Activated naive CD4-positive, alpha-beta T cell (primary cell): ENCODE measurements at places on chromosomes 12 and 14.

GRCh38 chr12:15323480-15323879 lies 1.2 kb downstream of the PTPRO start:
- DNase-seq: no peak

- no peak for DNase-seq
Observed at GRCh38 chr12:117165342-117165741, 24.9 kb downstream of the FBXO21 start.

DNA sequence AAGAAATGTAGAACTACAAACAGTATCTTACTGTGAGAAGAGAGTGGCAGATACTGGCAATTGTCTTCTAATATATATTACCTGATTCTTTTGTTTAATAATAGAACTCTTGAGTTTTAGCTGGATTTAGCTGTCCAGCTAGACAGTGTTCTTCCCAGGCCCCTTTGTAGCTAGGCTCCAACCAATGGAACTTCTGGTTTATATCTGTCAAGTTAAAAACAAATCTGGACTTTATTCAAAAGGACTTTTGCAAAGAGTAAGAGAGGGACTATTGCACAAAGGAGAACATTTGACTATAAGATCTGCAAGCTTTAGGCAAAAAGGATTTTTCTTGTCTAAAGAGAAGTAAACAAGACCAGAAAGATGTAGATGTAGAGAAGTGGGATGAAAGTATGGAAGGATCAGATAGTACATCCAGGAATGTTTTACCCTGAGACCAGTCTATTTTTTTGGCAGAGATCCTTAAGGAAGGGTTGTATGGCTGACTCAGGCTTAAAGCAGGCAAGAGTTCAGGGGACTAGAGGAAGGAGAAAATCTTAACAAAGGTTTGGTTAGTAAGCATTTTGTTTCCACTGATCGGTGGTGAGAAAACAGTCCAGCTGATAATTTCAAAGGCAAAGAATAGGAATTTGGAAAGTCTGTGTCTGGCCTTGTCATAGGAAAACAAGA lies 111.1 kb upstream of the PLEKHA5 start:
- DNase-seq: no peak

- DNase-seq: no peak
Observed at GRCh38 chr12:42617622-42618021, 28.1 kb upstream of the PRICKLE1 start.

DNA sequence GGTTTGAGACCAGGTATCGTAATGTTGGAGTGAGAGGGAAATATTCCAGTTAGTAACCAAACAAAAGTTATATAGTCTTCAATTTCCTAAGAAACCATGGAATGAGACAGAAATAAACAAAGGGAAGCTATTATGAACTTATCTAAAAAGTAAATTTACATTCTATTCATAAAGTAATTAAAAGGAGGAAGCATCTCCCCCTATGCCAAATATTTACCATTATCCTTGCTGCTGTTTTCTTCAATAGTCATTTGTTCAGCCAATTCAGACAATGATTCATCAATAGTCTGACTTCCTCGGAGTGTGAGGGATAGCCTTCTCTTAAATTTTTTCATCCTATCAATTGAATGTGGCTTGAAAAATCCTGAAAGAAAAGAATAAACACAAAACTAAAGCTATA lies 65.7 kb downstream of the CDK17 start:
- no peak for DNase-seq

DNA sequence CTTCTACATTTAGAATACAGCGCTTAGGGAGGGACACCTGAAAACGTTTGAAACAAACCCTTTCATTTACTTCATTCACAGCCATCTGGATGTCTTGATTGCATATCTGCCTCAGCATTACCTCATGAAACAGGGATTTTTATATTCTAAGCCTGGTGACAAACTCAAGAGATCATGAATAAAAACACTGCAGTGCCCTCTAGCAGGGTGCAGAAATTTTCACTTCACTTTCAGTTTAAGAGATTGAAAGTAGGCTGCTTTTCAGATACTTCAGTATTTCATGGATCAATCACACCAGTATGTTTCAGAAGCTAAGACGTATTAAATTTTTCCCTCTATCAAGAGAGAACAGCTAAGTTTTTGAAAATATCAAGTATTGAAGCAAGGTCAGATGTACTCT lies 467.8 kb downstream of the MDGA2 start:
- DNase-seq: no peak

DNA sequence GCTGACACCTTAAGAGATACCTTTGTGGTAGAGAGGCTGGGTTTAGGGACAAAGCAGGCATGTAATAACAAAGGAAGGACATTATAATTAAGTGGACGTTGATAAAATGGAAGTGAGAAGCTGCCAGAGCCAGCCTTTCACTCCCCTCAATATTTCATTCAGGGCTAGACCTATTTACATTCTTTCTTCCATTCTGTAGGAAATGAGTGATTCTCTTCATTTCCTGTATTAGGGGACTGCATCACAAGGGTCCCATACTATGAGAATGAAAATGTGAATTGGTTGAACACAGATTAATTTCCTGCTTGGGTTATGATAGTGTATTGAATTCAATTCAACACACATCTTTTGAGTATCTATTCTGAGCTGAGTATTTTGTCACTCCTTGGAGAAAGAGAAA lies 143.0 kb downstream of the OTOGL start:
- no peak for DNase-seq

DNA sequence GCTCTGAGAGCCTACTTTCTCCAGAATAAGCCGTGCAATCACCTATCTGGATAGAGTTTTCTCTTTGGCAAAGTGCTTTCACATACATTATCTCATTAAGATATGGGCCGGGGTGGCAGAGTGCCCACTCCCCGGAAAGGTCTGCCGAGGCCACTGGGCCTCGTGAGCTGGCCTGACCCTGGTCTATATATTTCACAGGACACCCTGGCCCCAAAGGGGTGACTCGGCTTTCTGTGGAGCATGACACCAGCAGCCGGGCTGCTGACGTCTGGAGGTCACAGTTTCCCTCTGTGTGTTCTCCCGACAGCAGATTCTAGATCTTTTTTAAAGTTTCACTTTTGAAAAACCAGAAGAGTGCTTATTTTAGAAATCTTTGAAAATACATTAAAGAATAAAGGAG lies 27.9 kb upstream of the ATP2A2 start:
- no peak for DNase-seq

GRCh38 chr12:4325966-4326365 lies 5.0 kb downstream of the TIGAR start:
- DNase-seq: no peak
